Pancreas (tissue), 10 donors: ENCODE measurements at places on chromosomes 1 and 21. TPM values are rescaled to one million over a fixed set of nuclear protein-coding genes. Genes with fewer than 3 reads are reported as not detected.

DNA sequence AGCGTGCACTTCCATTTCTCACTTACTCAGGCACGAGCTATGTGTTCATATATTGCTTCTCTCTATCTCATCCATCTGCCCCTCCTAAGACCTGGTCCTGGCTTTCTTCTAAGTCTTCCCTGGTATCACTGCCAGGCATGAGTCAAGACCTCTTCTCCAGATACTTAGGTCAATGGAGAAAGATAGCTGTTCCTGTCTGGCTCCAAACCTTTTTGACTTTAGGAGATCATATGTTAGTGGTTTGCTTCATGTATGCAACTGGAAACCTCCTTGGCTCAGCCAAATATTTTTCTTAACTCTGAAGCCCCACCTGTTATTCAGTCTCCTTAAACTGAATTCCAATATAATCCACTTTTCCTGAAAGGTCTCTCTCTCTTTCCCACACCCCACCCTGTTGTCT is 211.6 kb upstream of the PTBP2 start:
- no peak for DNase-seq

The SPRR1A gene
- total RNA-seq, result not detected

- no peak for DNase-seq
Measured at GRCh38 chr1:14380408-14380807, 218.1 kb upstream of the KAZN start.

GRCh38 chr1:150259758-150260669 is 2.4 kb downstream of the CA14 start:
- peak; percentile 69 for DNase-seq

The PRDM15 gene
- 3.9 TPM for total RNA-seq

DNA sequence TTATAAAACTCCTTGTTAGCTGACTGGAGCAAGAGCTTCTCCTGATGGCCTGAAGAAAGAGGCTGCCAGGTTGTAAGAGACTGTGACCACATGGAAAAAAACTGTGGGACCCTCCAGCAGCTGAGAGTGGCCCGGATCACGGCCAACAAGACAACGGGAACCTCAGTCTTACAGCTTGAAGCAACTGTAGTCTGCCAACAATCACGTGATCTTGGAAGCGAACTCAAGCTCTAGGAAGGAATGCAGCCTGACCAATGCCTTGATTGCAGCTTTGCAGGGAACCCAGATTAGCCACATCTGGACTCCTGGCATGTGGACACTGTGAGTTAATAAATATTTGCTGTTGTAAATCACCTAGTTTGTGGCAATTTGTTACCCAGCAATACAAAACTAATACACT is 442.6 kb upstream of the PRMT6 start:
- no peak for DNase-seq

DNA sequence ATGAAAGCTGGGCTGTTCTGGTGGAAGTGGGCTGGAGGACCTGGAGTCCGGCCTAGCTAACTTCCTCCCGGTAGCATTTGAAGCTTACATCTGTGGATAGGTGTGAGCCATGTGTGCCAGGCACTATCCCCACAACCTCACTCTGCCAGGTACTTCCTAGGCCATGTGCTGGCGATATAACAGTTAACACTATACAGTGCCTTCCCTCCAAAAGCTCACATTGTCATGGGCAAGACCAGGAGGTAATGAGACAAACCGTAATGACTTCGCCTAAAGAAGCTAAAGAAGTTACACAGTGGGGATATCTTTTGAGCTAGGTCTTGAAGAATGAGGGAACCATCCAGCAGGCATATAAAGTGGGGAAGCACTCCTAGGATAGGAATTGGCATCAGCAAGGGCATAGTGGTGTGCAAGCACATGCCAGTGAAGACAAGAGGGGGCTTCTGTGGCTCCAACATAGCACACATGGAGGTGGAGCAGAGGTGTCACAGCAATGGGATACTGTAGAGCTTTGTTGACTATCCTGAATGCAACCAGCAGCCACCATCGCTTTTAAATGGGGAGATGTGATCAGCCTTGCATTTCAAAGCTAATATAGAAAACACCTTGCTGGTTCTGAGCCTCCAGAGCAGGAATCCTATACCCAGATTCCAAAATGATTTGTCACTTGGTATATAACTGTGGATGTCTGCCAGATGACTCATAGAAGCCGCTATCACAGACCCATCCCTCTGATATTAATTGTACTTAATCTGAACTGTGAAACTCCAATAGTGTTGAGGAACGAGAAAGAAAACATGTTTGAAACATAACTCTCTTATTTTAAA is 466.3 kb downstream of the LMO4 start:
- peak; percentile 25 for DNase-seq

- no peak for DNase-seq
Measured at GRCh38 chr1:233327651-233328141, at the start of gene MAP3K21. TSS of gene MAP3K21 (plus strand) at chr1:233327724. CDS start at chr1:233328029, 305 bp downstream.

DNA sequence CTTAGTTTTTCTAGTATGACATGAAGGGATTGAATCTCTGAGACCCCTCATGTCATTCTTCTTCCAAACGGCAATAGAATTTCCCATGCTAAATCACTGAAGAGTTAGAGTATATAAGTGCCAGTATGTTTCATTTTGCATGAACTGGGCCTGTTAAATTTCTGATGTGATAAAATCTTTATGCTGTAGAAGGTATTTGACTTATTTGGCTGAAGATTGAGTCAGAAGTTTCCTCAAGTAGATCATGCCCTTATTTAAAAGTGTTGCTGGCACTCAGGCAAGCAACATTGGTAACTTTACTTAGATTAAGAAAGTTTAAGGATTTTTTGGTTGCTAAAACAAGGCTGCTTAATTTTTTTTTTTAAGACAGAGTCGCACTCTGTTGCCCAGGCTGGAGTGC is 13.3 kb downstream of the ATF6 start:
- no peak for DNase-seq

GRCh38 chr1:231781892-231782291 is 155.3 kb downstream of the DISC1 start:
- DNase-seq, result no peak

The AMY1C gene
- total RNA-seq, result not detected

The MLLT11 gene
- total RNA-seq, result 0.22 TPM

GRCh38 chr1:89203166-89203565 is 4.4 kb upstream of the GBP4 start:
- DNase-seq, result no peak
